Activated naive CD4-positive, alpha-beta T cell treated with anti-CD3 and anti-CD28 coated beads, Interleukin-2, amount 50 U/mL, for 72 hours (primary cell): ENCODE measurements at places on chromosomes 12 and 14.

DNA sequence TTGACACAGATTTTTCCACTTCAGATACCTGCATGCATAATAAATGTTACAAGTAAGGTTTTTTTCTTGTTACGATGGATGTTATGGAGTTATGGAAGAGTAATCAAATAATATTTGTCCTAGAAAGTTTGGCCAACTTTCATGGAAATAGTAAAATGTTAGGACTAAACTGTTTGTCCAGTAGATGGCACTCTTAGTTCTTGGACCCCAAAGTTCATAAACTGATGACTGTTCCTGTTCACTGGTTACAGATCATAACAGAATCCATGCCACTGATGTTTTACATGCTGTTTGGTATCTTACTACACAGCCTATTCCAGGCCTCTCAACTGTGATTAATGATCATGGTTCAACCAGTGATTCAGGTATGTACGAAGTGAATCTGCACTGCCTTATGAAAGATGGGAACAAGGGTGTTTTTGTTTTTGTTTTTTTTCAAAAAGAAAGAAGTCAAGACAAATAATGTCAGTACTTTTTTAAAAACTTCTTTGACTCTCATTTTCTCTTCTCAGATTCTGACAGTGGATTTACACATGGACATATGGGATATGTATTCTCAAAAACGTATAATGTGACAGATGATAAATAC is 48.8 kb upstream of the SLCO1C1 start:
- DNase-seq = no peak

GRCh38 chr14:92768795-92769194 is 20.4 kb upstream of the LGMN start:
- DNase-seq = no peak

DNA sequence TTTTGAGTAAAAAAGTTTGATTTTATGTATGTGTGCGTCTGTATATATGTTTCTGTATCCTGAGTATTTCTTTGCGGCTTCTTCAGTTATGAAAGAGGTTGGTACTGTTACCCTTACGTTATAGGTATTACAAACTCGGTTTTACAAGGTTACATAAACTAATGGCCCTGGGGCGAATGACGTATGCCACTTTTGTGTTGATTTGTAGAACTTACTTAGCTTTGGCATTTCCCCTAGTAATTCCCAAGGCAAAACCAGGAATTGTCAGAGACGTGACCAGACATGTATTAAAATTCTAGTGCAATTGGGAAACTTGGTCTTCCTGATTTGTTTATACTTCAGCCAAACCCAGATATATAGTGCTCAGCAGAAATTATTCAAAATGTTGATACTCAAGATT is 93.3 kb downstream of the DUSP16 start:
- no peak for DNase-seq

DNA sequence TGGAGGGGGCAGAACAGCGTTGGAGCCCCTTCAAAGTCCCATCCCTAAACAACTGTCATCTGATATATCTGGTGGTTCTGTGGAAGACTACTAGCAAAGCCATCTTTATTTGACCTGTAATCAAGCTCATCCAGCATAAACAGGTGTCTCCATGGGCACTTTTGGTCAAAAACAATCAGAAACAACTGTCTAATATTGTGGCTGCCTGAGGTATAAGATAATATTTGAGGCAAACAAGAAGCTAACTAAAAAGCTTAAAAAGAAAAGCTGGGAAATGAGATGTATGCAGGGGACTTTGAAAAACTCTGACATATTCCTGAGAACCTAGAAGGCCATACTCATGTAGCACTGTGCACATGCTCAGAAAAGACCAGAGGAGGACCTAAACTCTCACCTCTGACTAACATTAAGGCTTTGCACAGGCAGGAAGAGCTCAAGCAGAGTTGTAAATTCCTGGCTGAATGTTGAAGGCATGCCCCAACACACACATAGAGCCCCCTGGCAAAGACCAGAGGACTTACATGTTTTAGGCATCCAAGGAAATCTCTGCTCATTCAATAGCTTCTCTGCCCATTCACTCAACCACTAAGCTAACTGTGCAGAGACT is 27.2 kb upstream of the AP4S1 start:
- no peak for DNase-seq

DNA sequence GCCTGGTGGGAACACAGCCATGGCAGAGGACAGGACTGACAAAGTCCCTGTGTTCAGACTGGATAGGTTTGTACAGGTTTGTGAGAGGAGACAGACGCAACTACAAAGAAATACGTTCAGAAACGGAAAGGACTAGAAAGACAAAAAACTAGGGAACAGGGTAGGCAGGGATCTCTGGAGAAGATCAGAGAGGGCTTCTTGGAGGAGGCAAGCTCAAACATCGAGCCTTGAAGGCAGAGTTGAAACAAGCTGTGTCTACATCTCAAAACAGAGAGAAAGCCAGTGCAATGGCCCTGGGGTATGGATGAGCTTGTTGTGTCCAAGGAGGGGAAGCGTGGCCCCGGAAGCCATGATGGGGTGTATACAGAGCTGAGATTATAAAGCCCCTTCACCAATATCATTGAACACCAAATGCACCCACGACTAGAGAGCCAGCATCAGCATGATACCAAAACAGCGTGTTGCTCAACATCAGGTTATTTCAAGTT is 89.6 kb upstream of the NCOR2 start:
- DNase-seq = no peak

DNA sequence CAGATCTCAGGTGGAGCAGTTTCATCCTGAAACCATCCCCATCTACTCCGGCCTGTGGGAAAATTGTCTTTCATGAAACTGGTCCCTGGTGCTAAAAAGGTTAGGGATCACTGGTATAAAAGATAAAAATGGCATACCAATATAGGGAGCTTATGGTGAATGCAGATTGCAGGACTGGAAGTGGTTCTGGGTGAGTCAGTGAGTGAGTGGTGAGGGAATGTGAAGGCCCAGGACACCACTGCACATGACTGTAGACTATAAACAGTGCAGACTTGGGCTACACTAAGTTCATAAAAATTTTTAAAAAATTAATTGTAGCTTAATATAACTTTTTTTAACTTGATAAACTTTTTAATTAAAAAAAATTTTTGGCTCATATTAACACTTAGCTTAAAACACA is 67.0 kb upstream of the RD3L start:
- DNase-seq = no peak

DNA sequence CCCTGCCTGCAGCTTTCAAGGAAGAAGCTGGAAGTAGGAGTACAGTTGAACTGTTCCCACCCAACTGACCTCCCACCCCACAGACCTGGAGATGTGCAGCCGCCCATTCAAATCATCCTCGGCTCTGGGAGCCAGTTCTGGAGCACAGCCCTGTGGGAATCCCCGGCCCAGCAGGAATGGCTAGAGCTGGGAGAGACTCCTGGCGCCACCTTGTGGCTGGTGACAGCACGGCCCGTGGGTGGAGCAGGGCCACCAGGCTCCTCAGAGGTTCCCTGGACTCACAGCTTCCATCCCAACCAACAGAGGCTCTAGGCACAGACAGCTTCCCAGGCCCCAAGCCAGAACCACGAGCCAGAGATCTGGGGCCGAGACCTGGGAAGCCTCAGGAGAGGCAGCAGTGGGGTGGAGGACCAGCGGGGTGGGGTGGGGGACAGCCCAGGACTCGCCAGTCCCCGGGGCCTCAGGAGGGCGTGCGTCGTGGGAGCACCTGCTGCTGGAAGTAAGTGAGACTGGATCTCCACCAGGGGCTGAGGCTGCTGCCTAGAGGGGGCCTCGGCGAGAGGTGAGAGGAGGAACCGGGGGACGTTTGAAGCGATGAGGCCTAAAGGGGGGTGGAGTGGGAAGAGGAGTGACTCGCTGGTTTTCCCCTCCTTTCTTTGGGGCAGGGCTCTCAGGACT is 43.4 kb downstream of the RNF34 start:
- peak; percentile 77 for DNase-seq

DNA sequence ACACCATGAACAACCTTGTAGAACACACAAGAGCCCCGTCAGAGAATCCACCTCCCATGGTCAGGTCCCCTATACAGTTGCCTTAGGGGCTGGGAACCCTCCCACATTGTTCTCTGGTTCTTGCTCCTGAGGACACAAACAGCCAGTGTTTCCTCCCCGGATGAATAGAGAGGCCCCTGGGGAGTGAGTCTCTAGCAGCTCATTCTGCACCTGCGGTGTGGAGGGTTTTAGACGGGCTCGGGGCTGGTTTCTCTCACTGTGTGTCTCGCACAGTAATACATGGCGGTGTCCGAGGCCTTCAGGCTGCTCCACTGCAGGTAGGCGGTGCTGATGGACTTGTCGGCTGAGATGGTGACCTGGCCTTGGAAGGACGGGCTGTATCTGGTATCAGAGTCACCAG is 1052.1 kb downstream of the TMEM121 start:
- no peak for DNase-seq

- DNase-seq = no peak
These were observed 139.9 kb downstream of the DUSP6 start for GRCh38 chr12:89212339-89212771.

DNA sequence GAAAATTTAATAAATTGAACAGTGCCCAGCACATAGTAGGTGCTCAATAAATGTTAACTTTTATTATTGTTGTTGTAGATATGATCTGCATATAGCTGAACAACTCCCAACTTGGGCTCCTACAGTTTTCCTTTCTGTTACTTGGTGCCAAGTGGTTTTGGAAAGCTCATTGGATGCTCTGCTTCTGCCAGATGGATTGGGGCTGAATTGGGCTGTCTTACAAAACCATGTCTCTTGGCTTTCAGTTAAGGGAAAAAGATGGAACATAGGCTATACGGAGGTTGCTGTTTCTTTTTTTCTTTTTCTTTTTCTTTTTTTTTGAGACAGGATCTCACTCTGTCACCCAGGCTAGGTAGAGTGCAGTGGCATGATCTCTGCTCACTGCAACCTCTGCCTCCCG is 140.7 kb upstream of the PWP1 start:
- DNase-seq = no peak
